ENCODE measurements at places on chromosomes 2 and 18. TPM values are rescaled to one million over a fixed set of nuclear protein-coding genes. Genes with fewer than 3 reads are reported as not detected.

MRPL30 gene
- 28.8 TPM for total RNA-seq

L3MBTL4 gene
- 0.07 TPM for total RNA-seq

BUB1 gene
- 49.5 TPM for total RNA-seq

NXPH2 gene
- total RNA-seq, result not detected

ITGB6 gene
- total RNA-seq, result not detected

DNA sequence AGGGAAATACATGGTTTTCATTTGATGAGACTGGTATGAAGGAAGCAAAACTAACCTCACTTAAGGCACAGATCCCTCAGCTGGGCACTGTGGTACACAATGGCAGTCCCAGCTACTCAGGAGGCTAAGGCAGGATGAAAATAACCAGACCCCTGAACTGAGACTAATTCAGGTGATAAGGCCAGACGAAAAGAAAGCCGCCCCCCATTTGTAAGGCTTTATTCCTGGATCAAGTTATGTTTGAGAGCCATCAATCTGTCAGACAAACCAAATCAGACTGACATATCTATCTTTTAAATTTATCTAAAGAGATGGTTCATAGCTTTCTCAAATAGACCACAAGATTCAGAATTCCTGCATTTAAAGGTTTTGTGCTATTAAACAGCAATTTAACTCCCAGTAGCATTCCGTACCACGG lies 4.1 kb downstream of the SRSF7 start:
- peaks cover 65% of the 10 kb centered on the region for H3K4me1 ChIP-seq
- peaks cover 65% of the 10 kb centered on the region for H3K36me3 ChIP-seq
- DNase-seq, result no peak
- no peak overlapping the region for H3K27ac ChIP-seq

DNA sequence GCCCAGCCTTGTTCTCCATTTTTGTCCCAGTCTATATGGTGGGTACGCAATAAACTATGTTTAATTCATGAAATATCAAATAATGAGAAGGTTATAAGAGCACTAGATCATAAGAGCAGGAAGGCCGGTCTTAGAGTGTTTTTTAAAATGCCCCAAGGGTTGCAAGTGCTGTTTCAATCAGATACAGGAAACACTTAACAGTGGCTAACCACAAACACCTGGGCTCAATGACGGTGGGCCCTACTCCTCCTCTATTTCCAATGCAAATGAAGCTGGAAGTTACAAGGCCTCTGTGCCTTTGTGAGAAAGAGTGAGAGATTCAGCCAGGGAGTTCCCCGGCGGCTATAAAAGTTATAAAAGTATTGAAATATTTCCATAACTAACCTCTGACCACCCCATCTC lies 18.9 kb upstream of the WDR33 start:
- no peak overlapping the region for H3K27ac ChIP-seq
- H3K27me3 ChIP-seq, result no peaks in the 10 kb centered on the region
- H3K4me1 ChIP-seq, result peaks cover 22% of the 10 kb centered on the region
- peak; percentile 33 for DNase-seq
- no peaks in the 10 kb centered on the region for H3K36me3 ChIP-seq

- H3K27ac ChIP-seq, result no peak overlapping the region
- H3K36me3 ChIP-seq, result no peaks in the 10 kb centered on the region
- DNase-seq, result no peak
- H3K4me3 ChIP-seq, result no peak overlapping the region
These were observed 430.2 kb upstream of the PIK3C3 start for GRCh38 chr18:41524674-41525470.

DNA sequence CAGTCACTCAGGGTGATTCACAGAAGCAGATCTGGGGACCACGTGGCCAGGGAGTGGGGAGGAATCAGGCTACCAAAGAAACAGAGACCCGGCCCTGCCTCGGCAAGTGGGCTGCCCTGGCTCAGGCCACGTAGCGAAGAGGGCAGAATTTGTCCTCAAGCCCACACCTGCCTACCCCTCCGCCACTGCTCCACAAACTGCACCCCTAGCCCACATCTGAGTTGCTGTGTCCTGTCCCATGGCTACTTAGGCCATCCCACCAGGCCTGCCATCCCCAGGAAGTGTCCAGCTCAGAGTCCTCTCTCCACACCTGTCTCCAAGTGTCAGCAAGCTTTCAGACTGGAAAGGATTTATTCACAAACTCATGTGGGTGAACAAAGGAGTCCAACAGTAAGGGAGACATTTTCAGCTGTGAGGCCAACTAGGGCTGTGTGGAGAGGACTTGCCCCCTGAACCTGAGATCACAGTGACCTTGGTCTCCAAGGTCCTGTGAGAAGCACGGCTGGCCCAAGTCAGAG lies 31.7 kb upstream of the ASPRV1 start:
- H3K4me3 ChIP-seq, result no peak overlapping the region
- H3K4me1 ChIP-seq, result no peaks in the 10 kb centered on the region
- H3K27ac ChIP-seq, result no peak overlapping the region
- H3K36me3 ChIP-seq, result peaks cover 9% of the 10 kb centered on the region

GRCh38 chr18:9608298-9608697 lies 6.1 kb downstream of the PPP4R1 start:
- peaks cover 3% of the 10 kb centered on the region for H3K36me3 ChIP-seq
- H3K27ac ChIP-seq, result peak overlapping the region; percentile 18
- H3K27me3 ChIP-seq, result no peaks in the 10 kb centered on the region
- no peak overlapping the region for H3K4me3 ChIP-seq
- H3K4me1 ChIP-seq, result peaks cover 10% of the 10 kb centered on the region

DNA sequence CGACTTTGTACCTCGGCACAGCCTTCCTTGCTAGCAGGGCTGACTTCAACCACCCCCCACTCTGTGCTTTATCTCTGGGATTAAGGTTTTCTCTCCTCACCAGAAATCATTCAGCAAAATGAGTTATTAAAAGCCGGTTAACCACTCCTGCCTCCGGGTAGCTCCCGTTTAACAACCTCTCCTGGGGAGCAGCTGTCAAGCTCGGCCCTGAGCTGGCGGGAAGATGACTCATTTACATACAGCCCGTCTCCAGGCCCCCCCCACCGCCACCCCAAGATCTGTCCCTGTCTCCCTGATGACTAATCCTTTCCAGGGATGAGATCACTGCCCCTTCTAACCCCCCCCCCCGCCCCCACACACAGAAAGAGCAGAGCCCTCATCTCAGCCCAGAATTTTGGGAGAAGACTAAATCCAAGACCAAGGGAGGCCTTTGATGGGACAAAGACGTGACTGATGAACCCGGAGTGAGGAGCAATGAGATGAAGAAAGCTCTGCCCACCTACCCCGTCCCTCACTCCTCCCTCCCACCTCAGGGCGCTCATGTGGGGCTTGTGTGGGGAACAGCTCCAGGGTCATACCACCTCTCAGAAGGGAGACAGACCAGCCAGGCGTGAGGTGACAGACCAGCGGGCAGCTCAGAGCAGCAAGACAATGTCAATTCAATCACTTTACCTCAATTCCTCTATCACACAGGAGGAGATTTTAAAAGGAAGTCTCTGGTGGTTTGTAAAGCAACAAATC lies 131.4 kb downstream of the MSH2 start:
- H3K4me3 ChIP-seq, result no peak overlapping the region
- H3K36me3 ChIP-seq, result no peaks in the 10 kb centered on the region
- no peaks in the 10 kb centered on the region for H3K4me1 ChIP-seq
- no peaks in the 10 kb centered on the region for H3K27me3 ChIP-seq
- DNase-seq, result no peak
- H3K27ac ChIP-seq, result no peak overlapping the region

- H3K4me1 ChIP-seq, result no peaks in the 10 kb centered on the region
- no peak overlapping the region for H3K4me3 ChIP-seq
- H3K27me3 ChIP-seq, result no peaks in the 10 kb centered on the region
- no peak for DNase-seq
- H3K27ac ChIP-seq, result no peak overlapping the region
- no peaks in the 10 kb centered on the region for H3K36me3 ChIP-seq
These were observed 32.4 kb downstream of the SMIM21 start for GRCh38 chr18:75395137-75395536.

- H3K36me3 ChIP-seq, result no peaks in the 10 kb centered on the region
- H3K4me1 ChIP-seq, result no peaks in the 10 kb centered on the region
- no peak overlapping the region for H3K4me3 ChIP-seq
- DNase-seq, result no peak
- H3K27ac ChIP-seq, result no peak overlapping the region
- H3K27me3 ChIP-seq, result peaks cover 5% of the 10 kb centered on the region
These were observed 34.0 kb upstream of the CDK5R2 start for GRCh38 chr2:218925434-218925833.

DNA sequence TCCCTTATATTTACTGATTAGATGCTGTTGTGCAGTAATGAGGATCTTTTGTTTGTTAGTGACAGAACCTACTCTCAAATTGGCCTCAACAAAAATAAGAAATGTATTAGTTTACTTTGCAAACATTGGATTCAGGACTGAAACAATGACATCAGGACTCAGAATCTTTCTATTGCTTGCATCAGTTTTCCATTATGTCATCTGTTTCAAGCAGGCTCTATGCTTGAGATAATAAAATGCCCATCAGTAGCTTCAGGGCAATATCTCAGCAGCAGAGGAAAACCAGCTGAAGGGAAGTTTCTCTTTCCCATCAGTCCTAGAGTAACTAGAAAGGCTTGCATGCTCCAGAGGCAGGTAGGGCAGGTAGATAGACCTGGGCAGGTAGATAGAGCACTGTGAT lies 375.5 kb upstream of the SLC8A1 start:
- H3K27ac ChIP-seq, result no peak overlapping the region
- H3K4me3 ChIP-seq, result no peak overlapping the region
- H3K4me1 ChIP-seq, result no peaks in the 10 kb centered on the region
- H3K36me3 ChIP-seq, result no peaks in the 10 kb centered on the region
- DNase-seq, result no peak

GRCh38 chr2:38116762-38117161 lies 40.8 kb upstream of the CYP1B1 start:
- no peak overlapping the region for H3K27ac ChIP-seq
- H3K4me1 ChIP-seq, result no peaks in the 10 kb centered on the region
- H3K27me3 ChIP-seq, result peaks cover 5% of the 10 kb centered on the region
- DNase-seq, result no peak

DNA sequence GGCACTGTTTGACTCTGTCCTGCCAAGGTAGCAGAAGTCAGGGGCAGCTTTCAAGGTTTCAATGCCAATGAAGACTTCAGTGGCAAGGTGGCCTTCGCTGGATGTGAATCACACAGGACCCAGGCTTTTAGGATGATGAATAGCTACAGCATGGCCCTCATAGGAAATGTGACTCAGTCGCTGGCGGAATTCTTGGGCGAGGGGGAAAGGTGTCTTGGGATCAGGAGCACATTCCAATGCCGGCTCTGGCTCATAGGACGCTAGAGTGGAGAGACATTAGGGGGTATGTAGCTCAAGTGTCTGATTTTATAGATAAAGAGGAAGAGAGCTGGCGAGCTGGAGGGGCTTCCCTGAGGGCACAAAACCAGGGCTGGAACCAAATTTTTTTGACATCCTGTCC lies 68.6 kb downstream of the SMIM21 start:
- no peaks in the 10 kb centered on the region for H3K27me3 ChIP-seq
- H3K36me3 ChIP-seq, result no peaks in the 10 kb centered on the region
- H3K4me1 ChIP-seq, result no peaks in the 10 kb centered on the region
- no peak overlapping the region for H3K4me3 ChIP-seq

DNA sequence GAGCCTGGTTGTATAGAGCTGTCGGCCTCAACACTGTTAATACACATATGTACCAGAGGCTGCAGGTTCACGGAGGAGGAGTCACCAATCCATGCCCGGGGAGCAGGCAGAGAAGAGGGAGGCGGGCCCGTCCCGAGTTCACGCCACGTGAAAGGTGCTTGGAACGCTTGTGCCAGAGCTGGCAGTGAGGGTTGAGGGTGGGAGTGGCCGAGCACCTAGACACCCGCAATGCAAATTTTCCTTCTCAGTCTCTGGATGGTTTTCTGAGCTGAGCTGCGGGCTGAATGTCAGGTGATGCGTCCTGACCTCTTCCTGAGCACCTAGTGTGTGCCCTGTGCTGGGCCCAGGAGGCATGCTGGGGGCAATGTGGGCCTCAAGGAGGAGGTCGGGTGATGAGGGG lies 52.2 kb downstream of the ODC1 start:
- H3K4me1 ChIP-seq, result peaks cover 21% of the 10 kb centered on the region
- no peak overlapping the region for H3K27ac ChIP-seq
- no peak for DNase-seq

DNA sequence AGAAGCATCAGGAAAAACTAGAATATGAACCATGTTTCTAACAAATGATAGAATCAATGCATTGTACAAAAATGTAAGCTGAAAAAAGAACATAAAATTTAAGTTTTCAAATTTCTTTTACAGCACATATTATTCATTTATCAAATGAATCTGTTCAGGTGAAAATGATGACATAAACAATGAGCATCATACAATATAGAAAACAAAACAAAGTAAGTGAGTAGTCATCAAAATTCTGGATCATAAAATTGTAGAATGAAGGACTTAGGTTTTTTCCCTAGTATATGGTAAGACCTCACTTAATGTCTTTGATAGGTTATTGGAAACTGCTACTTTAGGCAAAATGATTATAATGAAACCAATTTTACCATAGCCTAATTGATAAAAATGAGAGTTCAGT lies 427.0 kb upstream of the KCNH7 start:
- no peak overlapping the region for H3K4me3 ChIP-seq
- H3K36me3 ChIP-seq, result no peaks in the 10 kb centered on the region
- no peaks in the 10 kb centered on the region for H3K4me1 ChIP-seq
- no peak overlapping the region for H3K27ac ChIP-seq

DNA sequence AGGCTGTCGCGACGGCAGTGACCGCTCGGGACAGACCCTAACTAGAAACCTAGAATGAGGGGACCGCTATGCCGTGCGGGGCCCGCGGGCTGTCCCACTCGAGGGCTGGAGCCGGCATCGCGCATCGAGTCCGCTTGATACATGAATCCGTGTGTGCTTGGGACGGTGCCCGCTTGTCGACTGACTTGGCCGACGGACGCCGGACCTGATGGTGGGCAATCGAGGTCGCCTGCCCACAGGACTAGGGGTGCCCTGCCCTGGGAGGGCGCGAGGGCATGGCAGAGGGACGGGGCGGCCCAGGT lies 749 bp upstream of the PTMA start:
- H3K27me3 ChIP-seq, result no peaks in the 10 kb centered on the region
- DNase-seq, result peak; percentile 44
- peak overlapping the region; percentile 86 for H3K4me3 ChIP-seq
- peaks cover 30% of the 10 kb centered on the region for H3K4me1 ChIP-seq

DNA sequence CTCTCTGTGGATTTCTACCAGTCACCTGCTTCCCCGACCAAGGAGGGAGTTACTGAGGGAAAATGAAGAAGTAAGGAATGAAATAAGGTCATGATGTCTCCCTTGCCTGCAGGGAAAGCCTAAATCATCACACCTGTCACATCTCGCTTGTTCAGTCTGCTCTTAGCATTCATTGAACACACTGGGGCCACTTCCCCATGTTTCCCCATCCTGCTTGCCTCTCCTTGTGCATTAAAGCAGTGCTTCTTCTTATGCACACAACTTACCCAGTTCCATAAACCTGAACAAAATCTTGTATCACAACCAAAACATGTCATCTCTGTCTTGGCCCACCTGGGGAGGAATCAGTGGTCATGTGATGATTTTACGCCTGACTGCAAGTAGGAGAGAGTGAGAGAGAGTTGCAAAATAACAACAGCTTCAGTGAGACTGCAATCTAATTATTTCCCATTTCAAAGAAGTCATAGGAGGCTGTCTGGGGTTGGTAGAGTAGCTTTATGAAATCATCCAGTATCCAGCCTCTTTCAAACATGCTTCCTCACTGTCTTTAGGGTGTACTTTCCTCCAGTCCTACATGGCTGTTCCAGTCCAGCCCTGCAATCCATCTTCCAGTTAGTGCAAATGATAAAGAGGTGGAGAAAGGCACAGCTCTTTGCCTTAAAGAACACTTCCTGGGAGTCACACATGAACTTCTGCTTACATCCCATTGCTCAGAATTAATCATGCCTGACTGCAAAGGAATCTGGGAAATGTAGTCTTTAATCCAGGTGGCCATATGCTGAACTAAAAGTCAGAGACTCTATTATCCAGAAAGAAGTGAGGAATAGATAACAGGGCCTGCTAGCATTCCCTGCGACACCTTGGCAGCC lies 220.1 kb downstream of the HAUS1 start:
- DNase-seq, result no peak
- H3K4me3 ChIP-seq, result no peak overlapping the region
- no peak overlapping the region for H3K27ac ChIP-seq
- no peaks in the 10 kb centered on the region for H3K27me3 ChIP-seq
